ENCODE measurements at places on chromosomes 3 and 15.

DNA sequence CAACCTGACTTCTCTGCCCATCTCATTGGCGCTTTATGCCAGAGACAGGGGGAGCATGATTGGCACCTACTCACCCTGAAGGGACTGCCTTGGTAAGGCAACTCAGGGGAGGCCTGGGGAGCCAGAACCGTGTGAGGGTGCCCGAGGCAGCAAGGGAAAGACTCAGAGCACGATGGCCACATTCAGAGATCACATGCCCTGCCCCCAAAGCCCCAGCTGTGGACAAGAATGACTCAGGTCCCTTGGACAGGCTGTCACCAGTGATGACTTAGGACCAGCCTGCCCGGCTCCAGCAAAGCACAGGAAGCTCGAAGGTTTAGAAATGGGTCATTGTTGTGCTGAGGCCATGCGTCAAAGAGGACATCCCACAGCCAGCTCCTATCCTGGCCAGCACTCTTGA is 49.1 kb upstream of the LIMD1 start:
- peak; percentile 58 for DNase-seq

DNA sequence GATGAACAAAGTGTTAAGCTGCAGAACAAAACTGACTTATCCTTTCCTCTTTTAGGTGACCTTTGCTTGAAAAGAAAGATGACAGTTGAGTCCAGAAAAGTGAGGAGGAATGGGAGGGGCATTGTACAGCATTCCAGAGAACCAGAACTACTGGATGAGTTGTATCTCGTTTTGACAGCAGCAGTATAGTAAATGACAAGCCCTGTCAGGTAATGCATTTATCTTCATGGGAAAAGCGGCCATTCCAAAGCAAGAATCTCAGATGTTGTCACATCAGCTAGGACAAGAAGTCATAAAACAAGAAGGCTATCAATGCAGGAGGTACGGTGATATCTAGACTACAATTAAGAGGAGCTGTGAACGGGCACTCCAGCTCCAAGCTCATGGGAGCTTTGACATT is 421.5 kb downstream of the MAGI1 start:
- DNase-seq = no peak

- DNase-seq = no peak
These were observed 260.4 kb downstream of the FAM43A start for GRCh38 chr3:194946091-194946490.

- DNase-seq = no peak
These were observed 26.4 kb downstream of the LARS2 start for GRCh38 chr3:45414823-45415222.

- no peak for DNase-seq
These were observed 34.0 kb downstream of the PRKCD start for GRCh38 chr3:53195066-53195450.

DNA sequence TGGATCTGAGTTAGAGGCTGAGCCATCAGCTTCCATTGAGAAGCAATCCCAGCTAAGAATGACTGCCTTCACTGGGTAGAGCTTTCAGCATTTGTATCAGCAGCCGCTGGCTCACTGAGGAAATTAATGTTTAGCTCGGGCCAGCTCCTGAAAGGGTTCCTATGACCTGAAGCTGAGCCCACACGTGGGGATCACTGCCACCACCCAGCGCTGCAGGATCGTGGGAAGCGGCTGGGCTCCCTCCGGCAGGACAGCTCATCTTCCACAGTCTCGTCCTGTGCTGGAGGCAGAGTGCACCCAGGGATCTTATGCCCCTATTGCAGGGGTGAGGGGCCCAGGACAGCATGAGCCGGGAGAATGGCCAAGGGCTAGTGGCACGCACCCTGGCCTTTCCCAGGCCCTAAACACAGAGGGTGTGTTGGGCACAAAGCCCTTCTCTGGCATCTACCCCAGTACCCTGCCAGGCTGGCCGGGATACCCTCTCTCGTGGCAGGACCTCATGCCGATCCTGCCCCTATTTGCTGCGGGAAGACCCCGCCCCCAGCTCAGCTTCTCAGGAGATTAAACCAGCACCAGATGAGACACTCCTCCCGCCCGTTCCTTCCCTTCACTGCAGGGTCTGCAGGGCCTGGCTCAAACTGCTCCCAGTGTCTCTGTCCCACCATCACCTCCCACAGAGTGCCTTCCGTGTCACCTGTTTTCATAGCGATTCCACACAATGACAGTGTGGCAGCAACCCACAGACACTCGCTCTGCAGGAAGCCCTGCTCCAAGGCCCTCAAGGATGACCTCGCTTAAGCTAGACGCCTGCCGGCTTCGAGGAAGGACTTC is 28.5 kb downstream of the KLHL25 start:
- DNase-seq = no peak

GRCh38 chr3:172669021-172669420 is 41.8 kb downstream of the NCEH1 start:
- DNase-seq = no peak

GRCh38 chr15:77525907-77526594 is 105.4 kb downstream of the HMG20A start:
- no peak for DNase-seq

- no peak for DNase-seq
These were observed 123.0 kb upstream of the AGBL1 start for GRCh38 chr15:85956532-85957275.

Data from EL (cell line).